ENCODE measurements at places on chromosomes 6 and 20. TPM values are rescaled to one million over a fixed set of nuclear protein-coding genes. Genes with fewer than 3 reads are reported as not detected.

DNA sequence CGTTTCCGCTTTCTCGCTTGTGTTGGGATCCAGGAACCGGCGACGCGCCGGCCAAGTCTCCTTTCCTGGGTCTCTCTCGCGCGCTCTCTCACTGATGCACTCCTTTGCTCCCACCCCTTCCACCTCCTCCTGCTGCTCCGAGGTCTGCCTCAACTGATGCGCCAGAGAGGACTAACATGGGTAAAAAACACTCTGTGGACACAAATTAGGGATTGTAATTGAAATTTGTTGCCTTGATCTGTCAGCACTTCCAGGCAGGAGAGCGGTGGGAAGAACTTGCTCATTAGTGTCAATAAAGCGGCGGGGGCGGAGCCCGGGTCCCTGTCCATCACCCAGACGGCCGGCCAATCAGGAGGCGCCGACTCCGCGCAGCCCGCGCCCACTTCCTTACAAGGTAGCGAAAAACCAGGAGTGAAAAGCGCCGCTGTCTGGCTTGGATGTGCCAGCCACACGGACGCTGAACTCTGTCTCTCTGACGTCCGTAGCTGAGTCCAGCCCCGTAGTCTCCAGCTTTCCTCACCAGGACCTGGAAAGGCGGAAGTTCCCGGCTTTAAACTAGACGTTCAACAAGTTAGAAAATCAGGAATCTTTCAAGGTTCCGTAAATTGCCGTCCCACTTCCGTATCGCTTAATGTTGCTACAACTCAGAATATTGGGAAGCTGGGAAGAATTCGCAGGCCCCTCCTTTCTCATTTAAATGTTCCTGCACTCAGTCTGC lies at the start of gene TBX18:
Gene TBX18, minus strand, starts transcription at position 267 of the 718 bp plus-strand sequence. CDS start 417 bp downstream, outside the sequence.
- H3K4me1 ChIP-seq = peaks cover 4% of the 10 kb centered on the region
- no peak for DNase-seq
- peak within 1 kb of the TSS; percentile 71 for H3K27ac ChIP-seq
- H3K4me3 ChIP-seq = peak within 1 kb of the TSS; percentile 54
- peaks cover 4% of the 10 kb centered on the region for H3K36me3 ChIP-seq

The NOTCH4 gene
- total RNA-seq = 0.27 TPM

GRCh38 chr6:157424491-157425020 lies 43.6 kb downstream of the ZDHHC14 start:
- DNase-seq = no peak
- no peaks in the 10 kb centered on the region for H3K27me3 ChIP-seq
- no peak overlapping the region for H3K27ac ChIP-seq
- H3K4me1 ChIP-seq = peaks cover 16% of the 10 kb centered on the region
- H3K36me3 ChIP-seq = peaks cover 8% of the 10 kb centered on the region

The TINAG gene
- not detected for total RNA-seq

GRCh38 chr6:154649721-154650120 lies 83.5 kb upstream of the SCAF8 start:
- H3K4me1 ChIP-seq = no peaks in the 10 kb centered on the region
- no peak overlapping the region for H3K27ac ChIP-seq
- no peak for DNase-seq
- H3K27me3 ChIP-seq = no peaks in the 10 kb centered on the region

The CST2 gene
- total RNA-seq = not detected

DNA sequence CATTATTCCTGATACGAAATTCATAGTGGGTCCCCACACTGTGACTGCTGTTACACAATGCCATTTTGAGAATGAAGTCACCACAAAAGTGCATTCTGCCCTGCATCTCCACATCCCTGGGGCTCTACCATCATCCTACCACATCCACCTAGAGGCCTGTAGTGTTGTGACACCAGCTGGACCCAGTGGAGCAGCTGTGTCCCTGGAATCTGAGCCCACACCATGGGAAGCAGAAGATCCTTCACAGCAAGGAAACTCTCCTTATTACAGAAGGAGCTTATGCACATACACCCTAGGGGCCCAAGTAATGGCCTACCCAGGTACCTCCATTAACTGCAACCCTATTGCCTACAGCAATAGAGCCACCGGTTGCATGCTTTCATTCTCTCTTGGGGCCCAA lies 566.6 kb upstream of the EPHA7 start:
- H3K36me3 ChIP-seq = no peaks in the 10 kb centered on the region
- no peak overlapping the region for H3K27ac ChIP-seq
- H3K4me3 ChIP-seq = no peak overlapping the region
- H3K27me3 ChIP-seq = no peaks in the 10 kb centered on the region

GRCh38 chr6:11092668-11093375 lies 812 bp upstream of the SMIM13 start:
- H3K27ac ChIP-seq = peak overlapping the region; percentile 98
- H3K36me3 ChIP-seq = peaks cover 3% of the 10 kb centered on the region
- peak; percentile 65 for DNase-seq

The C6orf132 gene
- not detected for total RNA-seq

DNA sequence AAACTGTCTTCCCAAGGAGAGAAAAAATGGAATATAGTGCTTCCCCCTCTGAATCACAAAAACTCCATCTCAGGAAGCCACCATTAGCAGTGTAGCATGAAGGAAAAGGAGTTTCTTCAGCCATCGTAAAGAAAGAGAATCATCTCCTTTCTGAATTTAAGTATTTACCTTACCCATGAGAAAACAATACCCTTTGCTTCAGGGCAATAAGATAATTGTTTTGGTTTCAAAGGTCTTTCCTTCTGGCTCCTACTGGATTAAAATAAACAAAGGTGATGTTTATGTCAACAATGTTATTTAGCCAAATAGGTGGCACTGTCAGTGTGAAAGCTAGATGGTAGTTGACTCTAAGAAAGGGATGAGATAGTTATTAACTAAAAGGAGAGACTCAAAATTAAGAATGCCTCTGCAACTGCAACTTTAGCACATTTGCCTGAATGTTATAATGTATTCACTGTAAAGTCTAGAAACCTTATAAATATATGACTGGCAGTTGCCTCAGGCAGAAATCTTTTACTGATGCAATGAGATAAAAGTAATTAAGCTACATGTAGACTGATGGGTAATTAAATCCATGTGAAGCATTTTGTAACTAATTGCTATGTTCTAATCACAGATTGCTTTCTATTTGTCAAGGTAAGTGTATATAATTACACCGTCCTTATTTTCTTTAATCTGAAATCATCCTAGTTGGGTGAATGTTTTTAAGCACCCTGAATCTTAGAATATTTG lies 399.0 kb downstream of the CDKAL1 start:
- H3K36me3 ChIP-seq = peaks cover 6% of the 10 kb centered on the region
- no peaks in the 10 kb centered on the region for H3K27me3 ChIP-seq
- no peak overlapping the region for H3K27ac ChIP-seq
- DNase-seq = no peak

- H3K4me1 ChIP-seq = no peaks in the 10 kb centered on the region
- no peak for DNase-seq
- no peaks in the 10 kb centered on the region for H3K36me3 ChIP-seq
- no peaks in the 10 kb centered on the region for H3K27me3 ChIP-seq
- H3K4me3 ChIP-seq = no peak overlapping the region
- H3K27ac ChIP-seq = no peak overlapping the region
Observed at GRCh38 chr6:23633996-23634395, 492.0 kb upstream of the NRSN1 start.

DNA sequence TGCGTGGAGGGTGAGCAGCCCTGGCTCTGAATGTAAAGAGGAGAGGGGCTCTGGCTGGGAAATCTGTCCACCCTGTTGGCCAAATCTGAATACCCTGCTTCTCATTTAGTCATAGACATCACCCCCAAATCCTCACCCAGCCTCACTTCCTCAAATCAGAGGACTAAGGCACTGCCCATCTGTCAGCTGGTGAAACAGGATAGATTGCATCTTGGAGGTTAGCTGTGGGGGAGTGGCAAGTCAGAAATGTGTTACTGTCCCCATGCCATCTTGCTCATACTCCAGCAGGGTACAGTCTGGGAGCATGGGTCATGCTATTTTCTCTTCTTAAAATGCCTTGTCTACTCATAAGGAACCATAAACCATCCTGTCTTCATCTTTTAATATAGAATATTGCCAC lies 9.5 kb upstream of the DTNBP1 start:
- peaks cover 14% of the 10 kb centered on the region for H3K27me3 ChIP-seq
- DNase-seq = no peak
- no peak overlapping the region for H3K4me3 ChIP-seq
- no peaks in the 10 kb centered on the region for H3K36me3 ChIP-seq

- H3K36me3 ChIP-seq = peaks cover 4% of the 10 kb centered on the region
- H3K4me1 ChIP-seq = peaks cover 25% of the 10 kb centered on the region
- DNase-seq = no peak
- H3K27ac ChIP-seq = no peak overlapping the region
- no peak overlapping the region for H3K4me3 ChIP-seq
Observed at GRCh38 chr6:45049188-45049843, 278.8 kb upstream of the RUNX2 start.

GRCh38 chr20:61299618-61300017 lies 47.6 kb downstream of the CDH4 start:
- H3K4me1 ChIP-seq = no peaks in the 10 kb centered on the region
- no peak for DNase-seq
- H3K27me3 ChIP-seq = no peaks in the 10 kb centered on the region
- no peaks in the 10 kb centered on the region for H3K36me3 ChIP-seq
- H3K4me3 ChIP-seq = no peak overlapping the region

GRCh38 chr6:119179842-119180241 lies 101.4 kb upstream of the FAM184A start:
- peaks cover 21% of the 10 kb centered on the region for H3K36me3 ChIP-seq
- no peak overlapping the region for H3K4me3 ChIP-seq
- DNase-seq = peak; percentile 23
- H3K4me1 ChIP-seq = peaks cover 16% of the 10 kb centered on the region

The GPR6 gene
- not detected for total RNA-seq

DNA sequence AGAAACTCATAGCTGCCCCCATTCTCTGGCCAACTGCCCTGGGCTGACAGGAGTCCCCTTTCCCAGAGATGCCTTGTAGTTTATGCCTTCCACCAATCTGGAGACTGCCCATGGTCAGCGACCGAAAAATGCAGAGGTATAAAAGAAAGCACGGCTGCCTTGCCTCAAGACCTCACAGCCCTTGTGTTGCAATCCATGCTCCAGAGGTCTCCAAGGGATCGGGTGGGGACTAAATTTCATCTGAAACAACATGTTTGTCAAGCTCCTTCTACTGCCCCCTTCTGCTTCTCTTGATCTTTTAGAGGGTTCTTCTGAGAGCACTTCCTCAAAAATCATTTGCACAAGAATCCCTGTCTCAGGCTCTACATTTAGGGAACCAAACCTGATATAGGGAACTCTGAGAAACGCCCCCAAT lies 128.8 kb downstream of the PLCB1 start:
- H3K27ac ChIP-seq = no peak overlapping the region
- H3K27me3 ChIP-seq = no peaks in the 10 kb centered on the region
- DNase-seq = no peak
- H3K36me3 ChIP-seq = no peaks in the 10 kb centered on the region
- no peak overlapping the region for H3K4me3 ChIP-seq
- H3K4me1 ChIP-seq = no peaks in the 10 kb centered on the region

The BPI gene
- not detected for total RNA-seq

GRCh38 chr6:26400626-26401025 lies 1.4 kb upstream of the BTN3A1 start:
- no peaks in the 10 kb centered on the region for H3K27me3 ChIP-seq
- H3K4me1 ChIP-seq = peaks cover 37% of the 10 kb centered on the region
- peak overlapping the region; percentile 95 for H3K27ac ChIP-seq
- peaks cover 24% of the 10 kb centered on the region for H3K36me3 ChIP-seq

Measured in activated CD4-positive, alpha-beta T cell treated with anti-CD3 and anti-CD28 coated beads, Interleukin-2, amount 10 ng/mL, durations not matched to agents 7 days and 5 days (primary cell).